BJ (cell line): ENCODE measurements at places on chromosomes 13 and 19. TPM values are rescaled to one million over a fixed set of nuclear protein-coding genes. Genes with fewer than 3 reads are reported as not detected.

DNA sequence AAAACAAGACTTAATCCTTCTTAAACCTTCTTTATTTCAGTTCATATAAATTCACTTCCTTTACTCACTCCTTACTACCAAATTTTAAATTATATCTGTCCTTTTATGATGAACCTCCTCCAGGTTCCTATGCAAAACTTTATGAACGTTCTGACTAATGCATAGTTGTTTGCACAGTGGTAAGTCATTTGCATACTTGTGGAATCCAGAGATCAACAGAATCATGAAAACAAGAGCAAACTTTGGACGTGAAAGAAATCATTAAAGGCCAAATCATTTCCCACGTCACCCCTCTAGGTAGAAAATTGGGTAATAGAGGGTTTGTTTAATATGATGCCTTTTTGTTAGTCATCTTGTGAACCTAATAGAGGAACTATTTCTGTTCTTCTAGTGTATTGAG lies 32.3 kb upstream of the MYCBP2 start:
- DNase-seq = no peak

DNA sequence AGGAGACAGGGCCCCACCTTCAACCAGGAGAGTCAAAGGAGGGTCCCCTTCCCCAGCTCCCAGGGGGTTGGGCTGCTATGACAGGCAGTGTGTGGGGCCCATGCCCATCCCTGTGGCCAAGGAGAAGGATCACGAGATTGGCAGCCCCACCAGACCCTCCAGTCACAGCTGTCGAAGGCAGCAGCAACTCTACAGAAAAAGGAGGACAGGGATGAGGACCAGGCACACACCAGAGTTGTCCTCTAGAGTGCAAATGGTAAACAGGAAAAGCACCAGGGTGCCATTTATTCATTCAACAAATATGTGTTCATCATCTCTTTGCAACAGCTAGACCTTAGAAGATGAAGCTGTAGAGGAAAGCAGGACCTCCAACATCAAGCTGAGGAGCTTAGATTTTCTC lies 4.1 kb downstream of the PTH2 start:
- no peak for DNase-seq

DNA sequence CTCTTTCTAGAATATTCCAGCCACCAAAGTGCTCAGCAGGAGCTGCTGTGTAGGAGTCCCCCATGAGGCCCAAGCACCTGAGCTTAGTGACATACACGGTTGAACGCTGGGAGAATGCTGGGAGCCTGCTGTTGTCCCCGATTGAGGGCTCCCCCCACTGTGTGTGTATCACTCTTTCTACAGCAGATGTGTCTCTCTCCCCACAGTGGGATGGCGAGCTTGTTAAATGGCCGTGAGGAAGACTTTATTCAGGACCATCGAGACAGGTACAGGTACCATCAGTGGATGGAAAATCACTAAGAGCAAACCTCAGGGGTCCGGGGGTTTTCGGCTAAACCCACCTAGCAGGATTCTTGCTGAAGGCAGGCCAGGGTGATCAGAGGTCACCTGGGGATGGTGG lies 22.7 kb downstream of the EPN1 start:
- DNase-seq = no peak

- no peak for DNase-seq
Observed at GRCh38 chr13:92972751-92973150, 253.9 kb upstream of the GPC6 start.

MRPL57 gene
- polyA plus RNA-seq = 12.0 and 17.2 TPM in 2 replicates

AP1M2 gene
- polyA plus RNA-seq = not detected in 2 replicates

DNA sequence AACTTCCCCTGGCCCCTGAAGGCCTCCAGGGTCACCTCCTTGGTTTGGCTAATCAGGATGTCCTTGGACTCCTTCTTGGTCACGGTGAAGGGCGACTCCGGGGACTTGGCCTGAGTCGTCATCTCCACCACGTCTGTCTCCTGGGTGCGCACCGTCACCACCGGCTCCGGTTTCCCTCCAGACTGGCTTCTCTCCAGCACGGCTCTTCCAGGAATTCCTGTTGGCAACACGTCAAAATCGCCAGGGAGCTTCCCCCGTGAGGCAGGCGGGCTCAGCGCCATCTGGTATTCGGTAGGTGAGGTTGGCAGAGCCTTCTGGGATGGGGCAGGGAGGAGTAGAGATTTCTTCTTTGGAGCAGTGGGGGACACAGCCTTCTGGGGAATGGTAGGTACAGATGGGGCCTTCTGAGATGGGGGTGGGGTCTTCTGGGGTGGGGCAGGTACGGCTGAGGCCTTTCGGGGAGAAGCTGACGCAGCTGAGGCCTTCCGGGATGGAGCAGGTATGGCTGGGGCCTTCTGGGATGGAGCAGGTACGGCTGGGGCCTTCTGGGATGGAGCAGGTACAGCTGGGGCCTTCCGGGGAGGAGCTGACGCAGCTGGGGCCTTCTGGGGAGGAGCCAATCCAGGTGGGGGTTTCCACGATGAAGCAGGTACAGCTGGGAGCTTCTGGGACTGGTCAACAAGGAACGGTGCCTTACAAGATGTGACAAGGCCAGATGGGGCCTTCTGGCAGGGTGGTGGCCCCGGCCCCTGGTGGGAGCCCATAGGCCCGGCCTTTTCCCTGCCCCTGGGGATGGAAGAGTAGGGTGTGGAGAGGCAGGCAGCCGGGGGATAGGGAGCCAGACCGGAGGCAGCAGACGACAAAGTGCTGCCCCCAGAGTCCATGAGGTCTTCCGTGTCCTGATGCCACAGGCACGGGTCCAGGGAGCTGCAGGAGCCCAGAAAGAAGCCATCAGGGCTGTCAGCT lies 3.8 kb downstream of the GARIN5B start:
- no peak for DNase-seq

- peak; percentile 95 for DNase-seq
Observed at GRCh38 chr19:44626048-44626624, 12.8 kb downstream of the IGSF23 start.
